Ureter (tissue), 1 donor: ENCODE measurements at places on chromosomes 7 and 10. TPM values are rescaled to one million over a fixed set of nuclear protein-coding genes. Genes with fewer than 3 reads are reported as not detected.

The MAGI2 gene
- total RNA-seq = 25.3 TPM

The ATOH7 gene
- not detected for total RNA-seq

The NYAP1 gene
- total RNA-seq = 0.68 TPM

- DNase-seq = no peak
Measured at GRCh38 chr10:102982296-102982695, 64.2 kb downstream of the CNNM2 start.

GRCh38 chr7:69017208-69017607, 581.1 kb upstream of the AUTS2 start:
- no peak for DNase-seq

DNA sequence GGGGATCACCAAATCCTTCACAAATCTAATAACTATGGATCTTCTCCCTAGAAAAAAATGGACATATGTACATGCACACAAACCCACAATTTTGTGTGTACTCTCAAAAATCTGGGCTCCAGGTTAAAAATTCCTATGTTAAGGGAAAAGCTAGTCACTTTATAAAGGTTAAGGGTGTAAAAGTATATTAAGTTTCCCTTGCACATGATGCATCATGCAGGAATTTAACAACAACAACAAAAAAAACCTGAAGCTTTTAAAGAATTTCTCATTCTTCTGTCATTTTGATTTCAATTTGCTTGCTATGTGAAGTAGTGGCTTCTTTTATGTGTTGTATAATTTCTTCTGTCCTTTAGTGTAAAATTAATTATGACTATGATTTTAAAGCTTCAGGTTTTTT, 123.7 kb downstream of the CNOT4 start:
- DNase-seq = no peak

GRCh38 chr10:1163204-1163660, 107.0 kb downstream of the WDR37 start:
- DNase-seq = no peak

DNA sequence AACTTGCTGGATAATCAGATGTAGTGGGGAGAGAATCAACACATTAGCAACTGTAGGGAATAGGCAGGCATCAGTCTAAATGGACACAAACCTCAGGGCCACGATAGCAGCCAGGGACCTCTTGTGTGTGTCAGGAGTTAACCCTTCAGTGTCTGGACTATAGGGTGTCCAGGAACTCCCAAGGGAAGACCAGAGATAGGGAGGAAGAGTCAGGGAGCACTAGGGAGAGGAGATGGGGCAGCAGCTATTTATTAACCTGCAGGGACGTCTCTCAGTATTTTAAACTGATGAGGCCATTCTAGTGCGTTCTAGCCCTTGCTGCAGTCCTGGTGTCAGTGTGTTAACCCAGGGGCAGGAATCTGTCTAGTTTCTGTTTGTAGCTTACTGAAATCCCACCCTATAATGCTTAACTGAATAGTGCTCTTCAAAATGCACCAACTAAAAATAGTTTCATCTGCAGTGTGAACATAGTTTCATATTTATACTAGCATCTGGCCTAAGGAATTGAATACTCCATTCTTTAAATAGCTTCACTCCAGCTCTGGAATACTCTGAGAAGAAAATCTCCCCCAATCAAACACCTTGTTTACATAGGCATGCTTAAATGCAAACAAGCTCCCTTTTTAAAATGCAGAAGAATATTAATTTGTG, 62.7 kb downstream of the ARID5B start:
- no peak for DNase-seq

GRCh38 chr7:12475362-12476063, 71.8 kb upstream of the VWDE start:
- no peak for DNase-seq

- no peak for DNase-seq
Measured at GRCh38 chr10:110765513-110766319, 106.0 kb upstream of the PDCD4 start.

GRCh38 chr10:109393425-109393824, 529.9 kb downstream of the XPNPEP1 start:
- no peak for DNase-seq

GRCh38 chr10:116164291-116164690, 108.7 kb downstream of the GFRA1 start:
- no peak for DNase-seq

- DNase-seq = peak; percentile 59
Measured at GRCh38 chr10:71547876-71548846, 151.4 kb downstream of the CDH23 start.
